ENCODE measurements at places on chromosomes 4 and X. TPM values are rescaled to one million over a fixed set of nuclear protein-coding genes. Genes with fewer than 3 reads are reported as not detected.

SSX2B gene
- not detected for total RNA-seq

SPARCL1 gene
- 1.2 TPM for total RNA-seq

UBE2D3 gene
- 454 TPM for total RNA-seq

XAGE1A gene
- not detected for total RNA-seq

RASGEF1B gene
- under 0.01 TPM for total RNA-seq

BCLAF3 gene
- 5.5 TPM for total RNA-seq

MAGEC1 gene
- total RNA-seq = not detected

SLC25A43 gene
- 35.1 TPM for total RNA-seq

TCP11X2 gene
- total RNA-seq = not detected

PABPC1L2B gene
- not detected for total RNA-seq

HTN3 gene
- not detected for total RNA-seq

TEX11 gene
- total RNA-seq = 0.15 TPM

LGI2 gene
- total RNA-seq = under 0.01 TPM

GPR50 gene
- total RNA-seq = not detected

ZRSR2 gene
- 2.5 TPM for total RNA-seq
